Activated naive CD8-positive, alpha-beta T cell treated with anti-CD3 and anti-CD28 coated beads, Interleukin-2, amount 10 ng/mL, durations not matched to agents 7 days and 5 days (primary cell): ENCODE measurements at places on chromosomes 6 and 20. TPM values are rescaled to one million over a fixed set of nuclear protein-coding genes. Genes with fewer than 3 reads are reported as not detected.

DNA sequence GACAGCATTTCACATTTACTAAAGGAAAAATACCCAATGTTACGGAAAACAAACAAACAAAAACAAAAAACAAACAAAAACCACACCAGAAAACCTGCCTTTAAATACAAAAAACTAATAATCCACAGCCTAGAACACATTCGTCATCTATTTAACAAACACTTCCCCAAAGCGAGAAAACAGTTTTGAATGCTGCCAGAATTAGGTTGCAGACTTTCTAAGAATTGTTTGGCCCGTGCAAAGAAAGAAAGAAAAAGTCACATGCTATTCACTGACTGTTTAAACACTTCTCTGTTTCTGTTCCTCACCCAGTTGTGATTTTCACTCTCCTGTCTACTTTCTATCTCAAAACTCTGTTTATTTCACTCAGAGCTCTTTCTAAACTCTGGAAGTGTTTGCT, 52.5 kb downstream of the BCAS1 start:
- no peak for DNase-seq

GRCh38 chr20:48651960-48652359, 175.8 kb downstream of the PREX1 start:
- DNase-seq: no peak

DNA sequence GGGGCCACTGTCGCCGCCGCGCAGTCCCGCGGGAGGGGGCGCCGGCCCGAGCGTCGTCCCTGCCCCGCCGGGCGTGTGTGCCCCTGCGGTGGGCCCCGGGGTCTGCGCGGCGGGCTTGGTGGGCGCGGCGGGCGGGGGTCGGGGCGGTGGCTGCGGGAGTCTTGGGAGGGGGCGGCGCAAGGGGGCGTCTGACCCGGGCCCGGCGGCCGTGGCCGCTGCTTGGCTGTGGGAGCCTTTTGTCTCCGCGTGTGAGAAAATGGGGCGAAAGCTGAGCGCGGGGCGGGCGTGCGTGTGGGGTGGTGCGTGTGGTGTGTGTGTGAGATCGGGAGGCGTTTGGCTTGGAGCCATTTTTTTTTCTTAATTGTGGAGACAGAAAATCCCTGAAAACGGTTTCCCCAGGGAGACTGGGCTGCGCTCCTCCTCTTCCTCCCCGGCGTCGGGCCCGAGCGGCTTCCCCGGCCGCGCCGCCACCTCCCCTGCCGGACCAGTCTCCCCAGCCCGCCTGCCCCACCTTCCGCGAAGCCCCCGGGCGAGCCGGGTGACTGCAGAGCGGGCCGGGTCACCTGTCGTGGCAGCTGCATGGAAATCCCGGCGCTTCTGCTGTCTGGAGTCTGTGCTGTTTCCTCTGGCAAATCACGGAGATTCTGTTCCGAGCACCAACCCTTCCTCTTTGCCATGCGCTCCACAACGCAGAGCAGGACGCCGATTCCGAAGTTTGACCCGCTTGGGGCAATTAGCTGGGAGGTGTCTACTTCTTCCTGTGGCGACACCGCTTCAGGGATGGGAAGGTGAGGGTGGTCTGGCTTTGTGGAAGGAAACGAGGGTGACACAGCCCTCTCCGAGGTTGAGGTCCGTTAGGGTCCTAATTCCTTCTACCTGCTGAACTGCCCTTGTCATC, 64.4 kb downstream of the GTF2H5 start:
- DNase-seq: peak; percentile 60

GRCh38 chr6:97174471-97174870, 108.5 kb downstream of the MMS22L start:
- no peak for DNase-seq

LST1 gene
- total RNA-seq: 91.8 TPM

DNA sequence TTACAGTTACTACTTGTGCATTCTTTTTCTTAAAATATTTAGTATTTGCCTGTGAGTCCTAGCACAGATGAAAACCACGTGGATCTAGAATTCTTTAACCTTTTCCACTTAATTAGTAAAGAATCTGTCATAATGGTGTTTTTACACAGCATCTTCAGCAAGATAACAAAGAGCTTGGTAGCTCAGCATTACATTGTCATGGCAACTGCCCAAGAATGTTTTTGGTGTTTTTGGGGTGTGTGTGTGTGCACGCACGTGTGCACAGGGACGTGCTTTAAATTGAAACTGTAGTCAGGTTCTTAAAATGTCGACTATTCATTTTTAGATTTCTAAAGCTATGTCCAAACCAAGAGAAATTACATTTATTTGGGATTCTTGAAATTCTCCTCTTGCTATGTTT, 108.0 kb downstream of the FIG4 start:
- no peak for DNase-seq

- no peak for DNase-seq
These were observed 2.8 kb downstream of the PREX1 start for GRCh38 chr20:48824830-48825565.

GRCh38 chr6:4352322-4352669, 216.9 kb upstream of the ECI2 start:
- DNase-seq: no peak

EDN1 gene
- total RNA-seq: 0.14 TPM

OXT gene
- total RNA-seq: 0.89 TPM

DNA sequence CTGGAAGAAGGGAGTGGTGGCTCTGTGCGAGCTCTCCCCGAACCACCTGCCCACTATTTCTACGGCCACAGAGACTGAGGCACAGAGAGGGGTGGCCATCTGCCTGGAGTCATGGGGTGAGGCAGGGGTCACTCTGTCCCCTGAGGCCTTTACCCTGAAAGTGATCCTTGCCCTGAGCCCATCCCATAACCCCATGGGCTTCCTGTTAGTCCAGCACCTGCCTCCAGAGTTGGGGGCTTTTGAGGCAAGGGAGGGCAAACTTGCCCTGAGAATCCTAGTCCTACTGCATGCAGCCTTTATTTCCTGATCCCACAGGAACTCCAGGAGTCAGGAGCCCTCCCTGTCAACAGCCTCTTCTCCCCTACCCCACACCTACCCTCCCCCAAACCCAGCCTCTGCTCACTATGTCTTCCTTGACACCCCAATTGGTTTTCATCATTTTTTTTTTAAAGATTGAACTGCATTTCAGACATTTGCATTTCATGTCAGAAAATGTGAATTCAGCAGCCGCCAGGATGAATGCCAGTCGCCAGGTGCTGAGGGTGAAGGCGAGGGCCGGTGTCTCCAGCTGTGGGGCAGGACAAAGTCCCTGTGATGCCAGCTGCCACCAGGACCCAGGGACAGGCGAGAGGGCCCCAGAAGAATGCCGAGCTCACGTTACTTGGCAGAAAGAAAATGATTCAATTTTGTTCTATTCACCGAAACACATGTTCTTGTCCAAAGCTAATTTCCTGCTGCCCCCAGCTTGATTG, 47.6 kb upstream of the NNAT start:
- DNase-seq: no peak

DNA sequence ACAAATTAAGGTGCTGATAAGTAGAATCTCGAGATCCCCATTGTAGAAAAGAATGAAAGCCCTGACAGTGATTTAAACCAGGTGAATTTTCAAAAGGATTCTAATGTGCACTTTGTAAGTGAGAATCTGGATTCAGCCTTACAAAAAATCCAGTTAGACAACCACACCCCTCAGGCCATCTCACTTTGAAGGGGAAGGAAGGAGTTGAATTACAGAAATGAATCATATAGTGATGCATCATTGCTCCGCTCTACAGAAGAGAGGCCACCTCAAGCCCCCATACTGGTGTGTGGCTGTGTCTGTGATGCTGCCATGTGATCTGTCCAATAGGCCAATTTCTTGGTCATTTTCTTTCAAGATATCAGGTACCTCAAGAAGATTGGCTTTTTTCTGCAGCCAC, 85.5 kb upstream of the NT5E start:
- no peak for DNase-seq

- no peak for DNase-seq
These were observed 16.8 kb upstream of the BICRAL start for GRCh38 chr6:42764911-42765648.

DNA sequence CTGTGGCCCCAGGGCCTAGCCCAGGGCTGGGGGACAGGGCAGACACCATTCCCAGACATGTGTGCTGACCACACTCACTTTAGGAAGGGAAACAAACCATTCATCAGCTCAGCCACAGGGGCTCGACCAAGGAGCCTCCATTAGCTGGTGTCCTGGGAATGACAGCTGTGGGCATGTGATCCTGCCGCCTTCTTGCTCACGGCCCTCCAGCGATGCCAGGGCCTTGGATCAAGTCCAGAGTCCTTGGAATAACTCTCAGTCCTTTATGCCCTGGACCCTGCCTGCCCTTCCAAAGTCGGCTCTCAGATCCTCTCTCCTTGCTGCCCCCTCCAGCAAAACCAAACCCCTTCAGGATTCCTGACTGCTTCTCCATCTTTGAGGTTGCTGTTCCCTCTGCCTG, 165.0 kb upstream of the RNF24 start:
- no peak for DNase-seq
